ENCODE measurements at places on chromosomes 2 and 18.

- no peak for DNase-seq
These were observed 243.4 kb downstream of the SLC8A1 start for GRCh38 chr2:40208463-40208862.

DNA sequence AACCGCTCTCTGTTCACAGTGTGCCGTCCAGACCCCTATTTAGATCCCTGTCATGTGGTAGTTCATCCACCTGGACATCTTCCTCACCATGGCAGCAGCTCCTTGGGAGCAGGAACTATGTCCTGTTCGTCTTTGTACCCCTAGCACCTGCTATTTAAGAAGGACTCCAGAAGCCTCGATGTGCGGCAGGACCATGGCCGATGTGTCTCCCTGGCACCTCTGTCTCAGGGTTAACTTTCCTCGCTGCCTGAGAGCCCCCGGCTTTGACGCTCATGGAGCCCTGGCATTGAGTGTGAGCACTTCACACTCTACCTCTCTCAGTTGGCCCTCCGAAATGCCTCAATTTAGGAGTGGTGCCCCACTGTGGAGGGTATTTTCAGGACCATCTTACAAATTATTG, 152.0 kb downstream of the FAM210A start:
- DNase-seq: no peak

DNA sequence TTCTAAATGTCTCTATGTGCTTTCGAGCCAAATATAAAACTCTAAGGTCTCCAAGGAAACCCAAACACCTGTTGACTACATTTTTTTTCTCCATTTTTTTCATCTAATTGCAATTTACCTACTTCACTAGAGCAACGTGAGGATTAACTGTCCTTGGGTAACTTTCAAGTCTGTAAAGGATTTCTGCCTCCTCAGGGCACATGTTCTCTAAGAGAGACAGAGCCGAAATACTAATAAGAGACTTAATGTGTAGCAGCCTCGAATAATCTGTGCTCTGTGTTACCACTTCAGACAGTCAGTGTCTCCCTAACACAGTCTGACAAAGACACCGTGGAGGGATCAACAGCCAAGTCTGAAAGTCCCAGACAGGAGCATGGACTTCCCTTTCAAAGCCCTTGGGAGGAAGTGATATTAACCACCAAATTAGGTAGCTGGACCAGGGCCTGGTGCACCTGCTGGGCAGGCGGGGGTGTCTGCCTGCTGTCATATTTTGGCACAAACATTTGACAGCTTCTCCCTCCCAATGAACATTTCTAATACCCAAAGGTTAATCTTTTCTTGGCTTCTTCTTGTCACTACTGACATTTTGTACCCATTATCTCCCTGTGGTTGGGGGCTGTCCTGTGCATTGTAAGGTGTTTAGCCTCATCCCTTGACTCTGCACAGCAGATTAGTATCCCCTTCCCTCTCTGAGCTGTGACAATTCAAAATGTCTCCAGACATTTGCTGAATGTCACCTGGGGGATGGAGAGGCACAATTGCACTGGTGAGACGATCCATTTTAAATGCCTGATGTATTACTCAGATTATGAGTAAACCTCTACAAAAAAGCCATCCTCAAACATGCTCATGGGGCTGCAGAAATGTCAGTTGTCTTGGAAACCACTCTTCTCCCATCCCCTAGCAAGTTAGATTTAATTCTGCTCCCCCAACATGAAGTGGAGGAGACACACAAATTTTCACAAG, 45.7 kb upstream of the LYPD1 start:
- no peak for DNase-seq

DNA sequence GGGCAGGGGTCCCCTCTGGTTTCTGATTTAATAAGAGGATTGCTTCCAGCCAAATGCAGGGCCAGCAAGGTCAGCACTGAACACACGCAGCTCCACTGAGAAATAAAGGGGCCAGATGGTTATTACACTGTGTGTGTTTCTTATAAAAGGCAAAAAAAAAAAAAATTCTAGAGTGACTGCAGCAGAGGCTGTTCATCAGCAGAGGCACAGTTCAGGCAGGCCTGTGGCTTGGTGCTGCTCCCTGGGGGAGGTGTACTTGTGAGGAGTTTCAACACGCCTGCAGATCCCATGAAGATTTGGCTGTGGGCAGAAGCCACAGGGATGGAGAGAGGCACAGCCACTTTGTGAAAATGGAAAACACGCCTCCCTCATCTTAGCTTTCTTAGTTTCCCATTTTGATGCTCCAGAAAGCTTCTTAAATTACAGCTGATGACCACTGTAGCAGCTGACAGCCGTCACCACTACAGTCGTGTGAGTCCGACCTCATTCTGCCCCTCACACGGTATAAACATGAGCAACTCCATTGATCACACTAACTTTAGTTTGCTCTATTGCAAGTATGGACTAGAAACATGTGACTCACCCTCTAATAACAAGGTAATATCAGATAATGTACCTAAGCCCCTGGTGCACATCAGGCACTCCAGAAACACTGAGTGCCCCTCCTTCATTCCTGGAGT, 726.5 kb upstream of the RAB6C start:
- no peak for DNase-seq

DNA sequence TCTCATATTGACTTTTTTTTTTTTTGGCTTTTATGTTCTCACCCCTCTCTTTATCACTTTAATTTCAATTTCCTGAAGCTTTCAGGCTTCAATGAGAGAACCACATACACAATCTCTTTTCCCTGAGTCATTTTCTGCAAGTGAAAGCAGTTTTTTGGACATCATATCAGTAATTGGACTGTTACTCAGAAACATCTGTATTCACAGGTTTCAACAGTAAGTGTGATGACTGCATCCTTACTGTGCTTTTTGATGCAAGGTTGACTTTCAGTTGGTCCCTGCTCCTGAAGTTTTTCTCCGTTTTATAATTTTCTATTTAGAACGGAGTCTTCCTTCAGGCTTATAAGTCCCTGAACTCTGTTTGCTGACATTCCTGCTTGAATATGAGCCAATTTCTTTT, 70.5 kb upstream of the CCBE1 start:
- DNase-seq: no peak

- DNase-seq: peak; percentile 32
These were observed 53.1 kb downstream of the ZNF521 start for GRCh38 chr18:25298853-25299274.

DNA sequence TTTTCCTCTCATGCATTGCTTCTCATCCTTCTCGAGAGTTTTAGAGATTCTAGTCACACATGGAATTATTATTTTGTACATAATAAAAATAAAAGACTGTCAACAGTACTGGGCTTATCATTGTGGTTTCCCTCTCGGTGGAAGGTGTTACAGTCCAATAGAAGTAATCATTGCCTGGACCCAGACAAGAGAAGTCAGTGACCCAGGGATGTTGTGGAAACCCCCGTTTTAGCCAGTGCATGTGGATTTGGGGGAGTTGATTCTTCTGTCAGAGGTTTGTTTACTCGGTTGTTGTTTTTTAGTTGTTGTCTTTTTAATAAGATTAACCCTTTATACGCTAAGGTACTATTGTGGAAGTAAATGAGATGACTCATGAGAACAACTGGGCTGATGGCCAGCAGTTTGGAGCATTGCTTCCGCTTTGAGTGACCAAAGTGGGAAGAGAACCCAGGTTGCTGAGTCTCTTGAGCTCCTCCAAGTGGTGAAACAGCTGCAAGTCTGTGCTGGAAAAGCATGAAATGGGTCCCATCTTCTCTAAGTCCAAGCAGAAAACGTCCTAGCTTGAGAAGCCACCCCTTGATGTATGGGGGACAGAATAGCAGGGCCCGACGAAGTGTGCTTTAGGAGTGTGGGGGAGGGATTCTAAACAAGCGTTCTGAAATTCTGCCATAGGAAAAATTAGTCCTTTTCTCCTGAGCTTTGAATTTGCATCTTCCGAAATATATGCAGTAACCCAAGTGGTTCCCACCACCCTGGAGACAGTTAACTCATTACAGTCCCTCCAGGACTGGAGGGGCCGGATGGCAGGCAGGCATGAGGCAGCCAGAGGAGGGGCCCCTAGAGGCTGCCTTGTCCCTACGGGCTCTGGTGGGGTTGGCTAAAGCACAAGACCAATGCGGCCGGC, 61.8 kb upstream of the GPR45 start:
- DNase-seq: peak; percentile 56

DNA sequence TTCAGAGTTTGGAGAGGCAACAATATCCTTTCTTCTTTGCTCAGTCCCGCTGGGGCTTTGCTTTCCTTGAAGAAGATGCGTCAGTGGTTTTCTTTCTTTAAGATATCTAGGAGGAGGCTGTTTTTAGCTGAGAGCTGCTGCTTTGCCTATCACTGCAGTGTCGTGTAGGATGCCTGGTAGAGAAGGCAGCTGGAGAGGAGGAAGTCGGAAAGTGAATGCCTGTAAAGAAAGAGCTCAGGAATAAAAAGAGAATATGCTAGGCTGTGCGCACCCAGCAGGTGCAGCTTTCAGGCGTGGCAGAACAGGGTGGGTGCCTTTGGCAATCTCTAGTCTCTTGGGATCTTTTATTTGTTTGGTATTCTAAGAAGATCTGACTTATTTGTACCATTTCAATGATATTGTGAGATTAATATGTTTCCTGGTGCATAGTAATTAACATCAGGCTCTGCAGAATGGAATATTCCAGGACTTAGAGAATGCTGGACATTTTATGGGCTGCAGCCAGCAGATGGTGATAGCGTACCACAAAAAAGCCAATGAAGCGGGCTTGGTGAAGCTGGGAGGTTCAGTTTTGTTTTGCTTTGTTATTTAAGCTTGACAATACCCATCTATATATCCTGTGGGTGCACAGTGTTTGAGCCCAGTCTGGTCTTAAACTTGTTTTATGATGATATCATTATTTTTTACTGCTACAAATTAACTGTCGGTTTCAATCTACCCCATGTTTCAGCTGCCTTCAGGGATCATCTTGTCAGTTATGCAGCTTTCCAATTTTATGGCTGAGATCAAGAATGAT, 34.9 kb downstream of the CAVIN2 start:
- DNase-seq: peak; percentile 84

DNA sequence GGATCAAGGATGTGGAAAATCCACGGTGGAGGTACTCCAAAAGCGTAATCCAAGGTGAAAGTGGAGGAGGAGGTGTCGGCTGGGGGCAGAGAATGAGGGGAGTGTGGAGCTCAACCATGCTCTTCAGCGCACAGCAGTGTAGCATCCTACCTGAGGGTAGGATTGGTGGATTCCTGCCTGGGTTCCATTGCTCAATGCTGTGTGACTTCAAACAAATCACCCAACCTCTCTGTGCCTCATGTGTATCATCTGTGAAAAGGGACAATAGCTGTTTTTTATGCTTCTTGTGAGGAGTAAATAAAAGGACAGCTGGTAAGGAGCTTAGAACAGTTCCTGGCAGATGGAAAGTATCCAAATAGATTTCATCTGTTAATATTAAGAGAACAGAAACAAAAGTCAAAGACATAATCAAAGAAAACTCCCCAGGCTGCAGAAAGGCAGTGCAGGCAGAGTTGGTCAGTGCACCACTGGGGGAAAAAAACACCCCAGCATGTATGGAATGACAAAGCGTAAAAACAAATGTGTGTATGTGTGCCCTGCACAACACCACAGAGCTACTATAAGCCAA, 130.0 kb upstream of the HDAC4 start:
- DNase-seq: no peak

DNA sequence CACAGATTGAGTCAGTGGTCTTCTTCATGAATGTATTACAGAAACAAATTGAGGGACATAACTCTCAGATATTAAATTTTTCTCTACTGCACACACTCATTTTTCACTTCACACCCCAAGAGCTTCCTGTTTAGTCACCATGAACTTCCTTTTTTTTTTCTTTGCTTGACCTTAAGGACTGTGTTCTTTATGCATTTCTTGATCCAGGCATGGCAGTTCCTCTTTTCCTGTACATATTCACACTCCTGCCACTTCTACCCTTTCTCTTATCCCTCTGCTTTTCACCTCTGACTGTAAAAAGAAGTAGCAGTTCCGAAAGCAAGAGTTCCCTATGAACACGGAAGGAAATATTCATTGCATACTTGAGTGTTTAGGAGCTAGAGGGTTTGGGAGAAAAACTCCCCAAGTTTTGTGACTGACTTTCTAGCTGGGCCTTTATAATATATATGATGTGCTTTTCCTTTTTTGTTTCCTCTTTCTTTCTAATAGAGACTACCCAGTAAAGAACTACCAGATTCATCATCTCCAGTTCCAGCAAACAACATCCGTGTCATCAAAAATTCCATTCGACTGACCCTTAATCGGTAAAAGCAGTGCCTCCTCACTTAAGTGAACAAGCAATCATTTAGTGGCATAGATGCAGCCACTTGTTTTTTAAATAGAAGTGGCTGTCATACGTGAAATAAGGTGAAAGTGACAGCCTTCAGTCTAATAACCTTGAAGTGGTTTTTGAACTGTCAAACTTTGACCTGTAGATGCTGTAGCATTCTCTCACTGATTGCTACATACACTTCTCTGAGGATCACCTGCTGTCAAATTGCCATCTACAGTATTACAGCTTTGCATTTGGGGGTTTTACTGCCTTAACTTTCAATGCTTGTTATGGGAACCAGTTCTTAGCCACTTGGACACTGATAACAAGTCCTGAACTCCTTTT, 40.8 kb downstream of the PAPOLG start:
- peak; percentile 90 for DNase-seq

DNA sequence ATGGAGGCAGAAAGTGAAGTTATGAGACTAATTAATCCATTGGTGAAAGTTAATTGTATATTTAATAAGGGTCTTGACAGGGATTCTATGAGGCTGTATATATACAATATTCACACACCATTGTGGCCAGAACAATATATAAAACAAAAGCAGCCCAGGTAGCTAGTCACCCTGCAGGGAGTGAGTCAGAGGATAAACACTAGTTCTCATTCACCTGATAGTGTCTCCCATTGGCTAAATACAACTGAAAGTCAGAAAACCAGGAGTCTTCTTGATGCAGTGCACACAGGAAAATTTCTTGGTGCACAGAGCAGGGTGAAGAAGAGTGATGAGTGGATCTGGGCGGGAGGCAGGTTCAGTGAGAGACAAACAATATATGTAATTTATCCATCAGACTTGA, 465.2 kb downstream of the ERBB4 start:
- no peak for DNase-seq

DNA sequence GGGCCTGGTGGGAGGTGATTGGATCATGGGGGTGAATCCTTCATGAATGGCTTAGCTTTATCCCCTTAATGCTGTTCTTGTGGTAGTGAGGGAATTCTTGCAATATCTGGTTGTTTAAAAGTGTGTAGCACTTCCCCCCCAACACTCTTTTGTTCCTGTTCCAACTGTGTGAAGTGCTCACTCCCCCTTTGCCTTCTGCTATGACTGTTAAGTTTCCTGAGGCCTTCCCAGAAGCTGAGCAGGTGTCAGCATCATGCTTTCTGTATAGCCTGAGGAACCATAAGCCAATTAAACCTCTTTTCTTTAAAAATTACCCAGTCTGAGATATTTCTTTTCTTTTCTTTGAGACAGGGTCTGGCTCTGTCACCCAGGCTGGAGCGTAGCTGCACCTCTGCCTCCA, 139.4 kb downstream of the RNF152 start:
- no peak for DNase-seq

DNA sequence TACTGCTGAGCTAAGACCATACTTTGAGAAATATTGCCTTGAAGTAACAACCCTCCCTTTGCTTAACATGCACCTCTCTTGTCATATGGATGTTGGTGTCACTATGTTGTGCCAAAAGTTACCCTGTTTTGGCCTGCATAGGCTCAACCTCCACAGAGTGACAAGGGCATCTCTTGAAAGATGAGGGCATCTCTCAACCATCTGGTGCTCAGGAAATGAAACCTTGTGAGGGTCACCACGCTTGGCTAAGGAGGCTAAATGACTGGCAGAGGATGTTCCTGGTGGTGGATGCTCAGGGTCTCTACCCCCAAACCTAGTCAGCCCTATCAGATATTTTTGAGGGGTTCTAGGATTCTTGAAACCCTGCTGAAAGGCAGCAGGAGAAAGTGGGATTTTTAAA, 2.3 kb downstream of the LHCGR start:
- DNase-seq: no peak

- no peak for DNase-seq
These were observed 762.0 kb upstream of the POU3F3 start for GRCh38 chr2:104091894-104092293.
